Iris pigment epithelial cell (primary cell): ENCODE measurements at places on chromosomes 7 and 10.

DNA sequence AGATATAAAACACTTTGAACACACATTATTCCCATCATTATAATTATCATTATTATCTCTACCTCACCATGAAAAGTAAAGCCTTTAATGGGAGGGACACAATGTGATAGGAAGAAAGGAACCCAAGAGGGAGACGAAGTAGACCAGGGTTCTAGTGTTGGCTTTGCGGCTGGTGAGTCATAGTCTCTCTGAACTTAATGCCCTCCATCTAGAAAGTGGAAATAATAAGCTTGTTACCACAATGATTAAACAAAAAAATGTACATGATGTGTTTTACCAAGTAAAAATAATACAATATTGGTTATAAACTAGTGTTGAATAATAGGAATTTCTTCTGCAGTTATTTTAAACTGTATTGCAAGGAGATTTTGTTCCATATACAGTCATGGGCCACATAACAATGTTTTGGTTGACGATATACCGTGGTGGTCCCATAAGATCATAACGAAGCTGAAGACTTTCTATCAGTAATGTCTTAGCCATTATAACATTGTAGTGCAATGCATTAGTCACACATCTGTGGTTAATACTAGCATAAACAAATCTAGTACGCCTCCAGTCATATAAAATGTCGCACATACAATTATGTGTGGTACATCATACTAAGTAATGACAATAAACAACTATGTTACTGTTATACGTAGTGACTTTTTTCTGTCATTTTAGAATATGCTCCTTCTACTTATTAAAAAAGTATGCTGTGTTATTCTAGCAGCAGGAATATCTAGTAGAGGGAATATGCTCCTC lies 450.6 kb upstream of the SORCS1 start:
- DNase-seq: peak; percentile 55

DNA sequence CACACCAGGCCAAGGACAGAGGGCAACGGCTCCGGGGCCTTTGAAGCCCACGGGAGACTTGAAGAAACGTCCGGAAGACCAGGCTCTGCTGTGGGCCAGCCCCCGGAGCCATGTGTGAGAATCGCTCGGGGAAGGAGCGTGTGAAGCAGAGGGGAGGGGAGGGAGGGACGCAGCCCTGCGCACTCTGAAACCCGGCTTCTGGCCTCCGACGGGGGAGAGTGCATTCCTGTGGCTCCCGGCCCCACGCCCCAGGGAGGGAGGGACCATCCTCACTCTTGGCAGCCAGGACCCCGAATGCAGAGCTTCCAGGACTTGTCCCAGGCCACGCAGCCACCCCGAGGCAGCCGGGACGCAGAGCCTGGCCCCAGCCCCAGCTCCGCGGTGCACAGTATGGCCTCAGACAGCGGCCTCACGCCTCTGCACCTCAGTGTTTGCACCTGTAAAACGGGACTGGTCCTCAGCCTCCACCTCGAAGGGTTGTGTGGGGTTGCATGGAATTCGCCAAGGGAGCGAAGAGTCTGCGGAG lies 67.4 kb downstream of the PDGFA start:
- peak; percentile 59 for DNase-seq

DNA sequence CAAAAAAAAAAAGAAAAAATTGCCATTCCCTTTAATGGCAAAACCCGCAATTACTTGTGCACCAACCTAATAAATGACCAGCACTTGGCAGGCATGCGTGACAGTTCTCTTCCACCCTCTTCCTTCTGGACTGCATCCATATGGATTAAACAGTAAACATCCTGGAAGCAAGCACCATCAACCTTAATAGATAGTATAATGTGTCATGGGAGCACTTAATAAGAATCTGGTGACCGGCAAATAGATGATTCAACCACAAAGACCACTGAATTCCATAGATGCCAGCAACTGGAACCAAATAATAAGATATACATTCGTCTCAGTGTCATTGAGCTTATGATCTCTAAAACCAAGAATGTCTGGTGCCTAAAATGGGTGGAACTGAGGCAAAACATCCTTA lies 610.2 kb downstream of the CALN1 start:
- DNase-seq: no peak

DNA sequence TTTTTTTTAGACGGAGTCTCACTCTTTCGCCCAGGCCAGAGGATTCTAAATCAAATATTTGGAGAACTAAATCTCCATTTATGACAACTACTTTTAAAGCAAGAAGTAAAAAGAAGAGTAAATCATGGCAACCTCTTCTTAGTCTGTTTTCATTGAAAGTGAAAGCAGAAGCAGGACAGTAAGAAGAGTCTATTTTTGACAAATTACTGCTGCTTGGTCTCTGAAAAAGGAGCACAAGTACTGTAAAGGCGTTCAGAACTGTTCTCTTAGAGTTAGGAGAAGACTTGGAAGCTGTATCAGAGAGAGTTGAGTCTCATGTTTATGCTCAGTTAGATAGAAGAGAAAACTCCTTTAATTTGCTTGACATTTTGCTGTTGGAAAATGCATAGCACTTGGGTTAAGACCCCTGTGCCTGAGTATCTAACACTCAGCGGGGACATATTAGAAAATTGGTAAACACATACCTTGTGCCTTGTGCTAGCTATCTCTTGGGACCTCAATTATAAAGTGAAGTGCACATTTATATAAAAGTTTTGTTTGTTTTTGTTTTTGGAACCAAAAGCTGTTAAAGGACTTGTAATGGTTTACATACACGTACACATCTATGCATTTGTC lies 433.0 kb downstream of the ANKRD7 start:
- no peak for DNase-seq

GRCh38 chr7:11491811-11492210 lies 340.2 kb downstream of the THSD7A start:
- no peak for DNase-seq
